Naive thymus-derived CD8-positive, alpha-beta T cell (primary cell): ENCODE measurements at places on chromosomes 5 and 9.

DNA sequence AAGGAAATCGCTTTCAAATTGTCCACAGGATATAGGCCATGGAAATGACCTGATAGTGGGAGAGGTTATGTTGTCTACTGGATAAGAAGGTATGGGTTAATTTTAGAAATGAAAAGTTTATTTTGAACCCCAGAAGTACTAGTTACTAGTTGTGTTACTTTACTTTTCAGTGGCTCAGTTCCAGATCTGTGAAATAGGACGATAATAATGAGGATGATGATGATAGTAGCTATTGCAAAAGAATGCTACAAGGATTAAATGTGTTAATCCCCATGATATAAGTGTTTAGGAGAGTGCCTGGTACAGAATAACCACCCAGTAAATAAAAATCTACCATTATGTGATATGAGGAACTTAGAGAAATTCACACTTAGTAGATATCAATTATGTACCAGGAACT, 120.8 kb downstream of the PDE4D start:
- H3K27ac ChIP-seq = no peak overlapping the region
- no peak for DNase-seq
- H3K4me1 ChIP-seq = peaks cover 13% of the 10 kb centered on the region
- H3K36me3 ChIP-seq = no peaks in the 10 kb centered on the region

DNA sequence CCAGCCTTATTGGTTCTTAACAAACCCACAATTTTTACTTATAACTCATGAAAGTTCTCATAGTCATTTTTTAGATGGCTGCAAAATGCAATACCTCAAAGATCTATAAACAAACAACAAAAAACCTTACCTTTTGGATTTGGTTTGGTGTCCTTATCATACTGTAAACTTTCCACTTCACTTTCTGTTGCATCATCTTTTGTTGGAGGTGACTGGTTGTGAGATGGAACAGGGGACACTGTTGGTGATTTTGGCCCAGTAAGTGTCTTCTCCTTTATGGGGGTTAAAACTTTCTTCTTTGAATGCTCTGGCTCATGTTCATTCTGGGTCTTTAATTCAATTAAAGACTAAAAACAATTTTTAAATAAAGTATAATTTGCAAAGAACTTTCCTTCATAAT, 33.4 kb downstream of the CEP120 start:
- H3K4me1 ChIP-seq = no peaks in the 10 kb centered on the region
- no peak overlapping the region for H3K4me3 ChIP-seq
- H3K27me3 ChIP-seq = no peaks in the 10 kb centered on the region
- H3K36me3 ChIP-seq = peaks cover 39% of the 10 kb centered on the region
- DNase-seq = no peak

GRCh38 chr5:103605277-103605676, 42.7 kb upstream of the NUDT12 start:
- H3K27me3 ChIP-seq = no peaks in the 10 kb centered on the region
- H3K4me1 ChIP-seq = no peaks in the 10 kb centered on the region
- no peak overlapping the region for H3K27ac ChIP-seq
- H3K4me3 ChIP-seq = no peak overlapping the region
- DNase-seq = no peak

DNA sequence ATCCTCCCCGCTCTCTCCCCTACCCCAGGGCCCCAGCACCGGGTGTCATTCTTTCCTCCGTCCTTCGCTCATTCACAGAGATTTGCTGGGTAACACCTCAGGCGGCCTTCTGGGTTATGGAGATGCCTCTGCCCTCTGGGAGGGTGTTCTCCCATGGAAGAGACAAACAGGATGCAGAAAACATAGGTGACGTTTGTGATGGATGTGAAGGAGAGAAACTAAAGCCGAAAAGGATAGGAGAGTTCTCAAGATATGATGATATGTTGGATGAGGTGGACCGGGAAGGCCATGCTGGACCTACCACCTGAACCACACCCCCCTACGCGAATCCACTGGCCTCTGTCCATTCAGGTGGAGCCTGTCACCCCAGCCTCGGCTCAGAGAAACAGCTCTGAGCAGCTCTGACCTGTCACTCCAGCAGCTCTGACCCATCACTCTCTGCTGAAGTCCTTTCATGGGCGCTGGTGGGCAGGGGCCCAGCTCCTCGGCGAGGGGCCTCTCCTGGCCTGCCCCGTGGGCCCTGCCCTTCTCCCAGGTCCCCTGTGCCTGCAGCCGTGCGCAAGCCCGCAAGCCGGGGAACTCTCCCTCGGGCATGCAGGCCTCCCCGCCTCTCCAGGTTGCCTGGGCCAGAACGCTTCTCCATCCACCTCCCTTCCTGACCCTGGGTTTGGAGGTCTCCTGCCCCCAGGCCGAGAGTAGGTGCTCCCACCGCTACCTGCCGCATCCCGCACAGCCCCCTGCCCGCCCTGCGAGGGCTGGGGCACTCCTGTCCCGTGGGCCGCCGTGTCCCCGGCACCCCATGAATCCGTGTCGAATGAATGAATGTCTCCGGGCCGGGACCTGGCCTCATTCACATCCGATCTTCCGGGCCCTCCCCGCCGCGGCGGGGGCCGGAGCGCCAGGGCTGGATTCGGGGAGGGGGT, 717 bp upstream of the NCS1 start:
- H3K36me3 ChIP-seq = no peaks in the 10 kb centered on the region
- H3K4me1 ChIP-seq = peaks cover 8% of the 10 kb centered on the region
- H3K27me3 ChIP-seq = peaks cover 14% of the 10 kb centered on the region
- no peak overlapping the region for H3K27ac ChIP-seq

- no peak overlapping the region for H3K27ac ChIP-seq
- H3K4me3 ChIP-seq = no peak overlapping the region
- H3K36me3 ChIP-seq = peaks cover 20% of the 10 kb centered on the region
Measured at GRCh38 chr5:172658961-172659501, 18.0 kb downstream of the NEURL1B start.

GRCh38 chr5:34916518-34916917, 1.0 kb downstream of the BRIX1 start:
- peaks cover 43% of the 10 kb centered on the region for H3K36me3 ChIP-seq
- no peak overlapping the region for H3K4me3 ChIP-seq
- no peaks in the 10 kb centered on the region for H3K27me3 ChIP-seq
- no peak for DNase-seq
- H3K4me1 ChIP-seq = peaks cover 34% of the 10 kb centered on the region

- H3K27ac ChIP-seq = no peak overlapping the region
- no peak for DNase-seq
- H3K36me3 ChIP-seq = no peaks in the 10 kb centered on the region
- no peak overlapping the region for H3K4me3 ChIP-seq
Measured at GRCh38 chr5:53262348-53262970, 152.9 kb upstream of the MOCS2 start.

DNA sequence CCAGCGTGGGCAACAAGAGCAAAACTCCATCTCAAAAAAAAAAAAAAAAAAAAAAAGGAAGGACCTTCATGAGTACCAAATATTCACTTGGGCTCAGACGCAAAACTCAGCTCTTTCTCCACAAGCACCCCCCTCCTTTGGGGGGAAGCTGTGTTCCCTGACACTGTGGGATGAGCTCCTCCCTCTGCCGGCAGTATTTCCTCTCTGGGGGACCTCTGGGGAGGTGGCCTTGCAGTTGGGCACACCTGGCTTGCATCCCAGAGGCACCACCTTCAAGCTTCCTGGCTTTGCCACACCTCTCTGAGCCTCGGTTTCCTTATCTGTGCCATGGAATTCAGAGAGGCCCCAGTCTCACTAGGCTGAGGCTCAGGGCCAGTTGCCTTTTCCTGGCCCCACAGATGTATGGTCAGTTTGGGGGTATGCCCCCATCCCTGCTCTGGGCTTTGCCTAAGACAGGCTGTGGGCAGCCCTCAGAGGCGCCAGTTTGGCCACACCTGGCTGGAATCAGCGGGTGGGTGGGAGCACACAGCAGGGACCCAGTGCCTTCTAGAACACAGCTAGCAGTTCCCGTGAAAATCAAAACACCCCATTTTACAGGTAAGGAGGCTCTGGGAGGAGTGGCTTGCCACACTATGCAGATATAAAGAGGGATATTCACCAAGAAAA, 157.5 kb upstream of the IER5L start:
- H3K27ac ChIP-seq = peak overlapping the region; percentile 18
- no peak for DNase-seq
- H3K36me3 ChIP-seq = peaks cover 4% of the 10 kb centered on the region
- H3K4me1 ChIP-seq = peaks cover 41% of the 10 kb centered on the region

GRCh38 chr5:157555037-157555640, 20.4 kb downstream of the ADAM19 start:
- H3K27me3 ChIP-seq = peaks cover 5% of the 10 kb centered on the region
- no peaks in the 10 kb centered on the region for H3K4me1 ChIP-seq

DNA sequence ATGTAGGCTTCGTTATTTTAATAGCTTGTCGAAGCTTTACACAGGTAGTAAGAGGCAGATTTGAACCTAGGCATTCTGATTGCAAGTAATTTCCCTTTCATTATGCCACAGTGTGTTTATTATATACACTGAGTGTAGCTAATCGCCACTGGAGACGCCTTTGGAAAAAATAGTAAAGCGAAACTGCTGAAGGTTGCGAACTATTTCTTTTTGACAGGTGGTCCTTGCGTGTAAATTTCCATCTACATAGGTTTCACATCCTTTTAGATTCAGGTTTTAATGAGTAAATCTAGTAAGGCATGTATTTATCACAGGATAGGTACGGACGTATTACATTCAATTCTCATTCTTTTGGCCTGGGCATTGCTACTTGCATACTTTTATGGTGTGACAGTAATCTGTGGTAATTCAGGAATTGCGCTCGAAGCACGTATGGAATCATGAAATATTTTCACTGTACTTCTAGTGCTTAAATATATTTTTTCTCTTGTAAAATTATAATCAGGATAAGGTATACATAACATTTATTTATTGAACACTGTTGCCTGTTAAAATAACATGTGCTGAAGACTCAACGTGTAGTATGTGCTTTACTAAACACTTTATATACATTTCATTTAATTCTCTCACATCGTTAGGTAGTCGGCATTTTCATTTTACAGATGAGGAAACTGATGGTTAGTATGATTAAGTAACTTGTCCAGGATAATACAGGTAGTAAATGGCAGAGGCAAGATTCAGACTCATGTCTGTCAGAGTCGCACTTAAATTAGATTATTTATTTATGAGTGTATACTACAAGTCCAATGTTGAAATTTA, 1.8 kb downstream of the MARCHF6 start:
- H3K4me3 ChIP-seq = peak overlapping the region; percentile 98
- no peaks in the 10 kb centered on the region for H3K27me3 ChIP-seq
- no peak for DNase-seq
- H3K27ac ChIP-seq = peak overlapping the region; percentile 99

DNA sequence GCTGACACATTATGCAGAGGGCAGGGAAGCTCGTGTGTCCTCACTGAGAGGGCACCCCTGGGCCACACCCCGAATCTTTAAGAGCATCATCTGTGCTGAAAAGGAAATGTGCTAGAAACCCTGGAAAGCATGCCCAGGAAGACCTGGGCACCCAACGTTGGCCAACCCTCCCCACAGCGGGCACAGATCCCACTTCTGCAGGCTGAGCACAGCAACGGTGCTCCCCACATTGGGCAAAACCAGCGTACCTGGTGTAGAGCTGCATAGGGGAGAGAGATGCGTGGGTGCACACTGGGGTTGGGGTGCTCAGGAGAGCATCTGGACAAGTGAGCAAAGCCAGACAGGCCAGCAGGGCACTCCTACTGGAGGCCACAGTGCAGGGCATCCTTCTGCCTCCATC, 32.6 kb downstream of the ROR2 start:
- no peaks in the 10 kb centered on the region for H3K4me1 ChIP-seq
- H3K27ac ChIP-seq = no peak overlapping the region
- H3K27me3 ChIP-seq = peaks cover 19% of the 10 kb centered on the region

GRCh38 chr5:82176115-82176814, 101.9 kb downstream of the RPS23 start:
- H3K36me3 ChIP-seq = peaks cover 19% of the 10 kb centered on the region
- peaks cover 12% of the 10 kb centered on the region for H3K4me1 ChIP-seq
- H3K27me3 ChIP-seq = no peaks in the 10 kb centered on the region

GRCh38 chr5:115396081-115396480, 99.6 kb upstream of the CCDC112 start:
- no peaks in the 10 kb centered on the region for H3K27me3 ChIP-seq
- no peaks in the 10 kb centered on the region for H3K36me3 ChIP-seq
- H3K4me3 ChIP-seq = no peak overlapping the region

GRCh38 chr9:137630126-137630525, 11.3 kb downstream of the EHMT1 start:
- no peaks in the 10 kb centered on the region for H3K36me3 ChIP-seq
- peak overlapping the region; percentile 53 for H3K27ac ChIP-seq
- H3K4me3 ChIP-seq = peak overlapping the region; percentile 83
- peaks cover 74% of the 10 kb centered on the region for H3K4me1 ChIP-seq
- DNase-seq = no peak
- no peaks in the 10 kb centered on the region for H3K27me3 ChIP-seq

DNA sequence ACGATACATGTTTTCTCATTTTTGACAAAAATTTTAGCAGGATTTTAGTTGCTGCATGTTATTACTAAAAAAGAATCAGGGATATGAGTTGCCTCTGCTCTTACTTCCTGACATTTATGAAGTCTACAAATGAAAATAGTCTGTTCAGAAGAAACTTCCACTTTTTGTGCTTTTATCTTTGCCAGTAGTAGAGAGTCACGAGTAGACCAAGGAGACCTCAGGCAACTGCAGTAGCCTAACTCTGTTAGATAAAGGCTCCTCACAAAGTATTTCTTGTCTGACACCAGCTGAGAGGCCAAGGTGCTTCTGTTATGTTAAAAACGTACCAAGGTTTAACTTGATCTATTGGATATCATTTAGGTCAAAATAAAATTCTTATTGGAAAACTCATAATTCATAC, 333.9 kb downstream of the NR2F1-AS1 start:
- no peaks in the 10 kb centered on the region for H3K36me3 ChIP-seq
- no peak for DNase-seq
- H3K27ac ChIP-seq = no peak overlapping the region
- no peaks in the 10 kb centered on the region for H3K27me3 ChIP-seq

GRCh38 chr9:115098226-115098965, 19.6 kb downstream of the TNC start:
- H3K27ac ChIP-seq = no peak overlapping the region
- no peak overlapping the region for H3K4me3 ChIP-seq
- no peak for DNase-seq
- H3K27me3 ChIP-seq = peaks cover 43% of the 10 kb centered on the region
- no peaks in the 10 kb centered on the region for H3K4me1 ChIP-seq

- no peaks in the 10 kb centered on the region for H3K36me3 ChIP-seq
- no peak overlapping the region for H3K27ac ChIP-seq
- no peak overlapping the region for H3K4me3 ChIP-seq
- H3K27me3 ChIP-seq = no peaks in the 10 kb centered on the region
- DNase-seq = no peak
Measured at GRCh38 chr5:168647083-168647482, 67.9 kb upstream of the PANK3 start.

GRCh38 chr5:19880458-19880857, 107.5 kb downstream of the CDH18 start:
- DNase-seq = no peak
- no peaks in the 10 kb centered on the region for H3K4me1 ChIP-seq
- no peaks in the 10 kb centered on the region for H3K36me3 ChIP-seq
